ENCODE measurements at places on chromosomes 1 and 21. TPM values are rescaled to one million over a fixed set of nuclear protein-coding genes. Genes with fewer than 3 reads are reported as not detected.

Gene KLHDC7A
- 1.8 TPM for total RNA-seq

Gene C1orf53
- 8.5 TPM for total RNA-seq

Gene LIN28A
- 0.04 TPM for total RNA-seq

Gene OVAAL
- not detected for total RNA-seq

DNA sequence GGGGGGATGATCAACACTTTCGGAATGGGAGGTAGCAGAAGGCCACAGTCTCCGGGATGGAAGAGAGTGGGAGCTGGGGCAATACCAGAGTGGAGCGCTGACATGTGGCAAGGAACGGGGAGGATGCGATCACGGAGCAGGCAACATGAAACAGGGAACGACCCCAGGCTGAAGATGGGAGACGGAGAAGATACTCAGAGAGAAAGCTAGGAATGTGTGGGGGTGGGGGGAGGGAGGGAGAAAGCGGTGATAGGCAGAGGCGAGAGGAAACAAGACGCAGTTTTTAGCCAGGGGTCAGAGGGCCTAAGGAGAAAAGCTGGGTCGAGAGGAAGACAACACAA, 577 bp downstream of the RAB3GAP2 start:
- DNase-seq, result no peak

GRCh38 chr1:174976436-174977108, 23.2 kb upstream of the CACYBP start:
- DNase-seq, result no peak

- DNase-seq, result no peak
Measured at GRCh38 chr1:205930799-205931281, 12.4 kb downstream of the SLC26A9 start.

DNA sequence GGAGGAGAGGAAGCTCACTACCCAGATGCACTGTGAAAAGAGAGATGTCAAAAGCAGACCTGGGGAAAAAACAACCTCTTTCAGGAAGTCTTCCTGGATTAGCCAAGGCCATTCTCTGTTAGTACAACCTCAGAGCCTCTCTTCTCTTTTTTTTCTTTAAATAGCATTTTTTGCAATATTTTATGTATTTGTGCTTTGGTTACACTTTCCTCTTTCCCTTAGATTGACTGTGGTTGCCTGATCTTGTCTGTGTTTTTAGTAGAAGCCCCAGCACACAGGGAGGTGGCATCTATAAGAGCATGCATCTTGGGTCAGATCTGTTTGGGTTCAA, 18.8 kb downstream of the SLC26A9 start:
- no peak for DNase-seq

DNA sequence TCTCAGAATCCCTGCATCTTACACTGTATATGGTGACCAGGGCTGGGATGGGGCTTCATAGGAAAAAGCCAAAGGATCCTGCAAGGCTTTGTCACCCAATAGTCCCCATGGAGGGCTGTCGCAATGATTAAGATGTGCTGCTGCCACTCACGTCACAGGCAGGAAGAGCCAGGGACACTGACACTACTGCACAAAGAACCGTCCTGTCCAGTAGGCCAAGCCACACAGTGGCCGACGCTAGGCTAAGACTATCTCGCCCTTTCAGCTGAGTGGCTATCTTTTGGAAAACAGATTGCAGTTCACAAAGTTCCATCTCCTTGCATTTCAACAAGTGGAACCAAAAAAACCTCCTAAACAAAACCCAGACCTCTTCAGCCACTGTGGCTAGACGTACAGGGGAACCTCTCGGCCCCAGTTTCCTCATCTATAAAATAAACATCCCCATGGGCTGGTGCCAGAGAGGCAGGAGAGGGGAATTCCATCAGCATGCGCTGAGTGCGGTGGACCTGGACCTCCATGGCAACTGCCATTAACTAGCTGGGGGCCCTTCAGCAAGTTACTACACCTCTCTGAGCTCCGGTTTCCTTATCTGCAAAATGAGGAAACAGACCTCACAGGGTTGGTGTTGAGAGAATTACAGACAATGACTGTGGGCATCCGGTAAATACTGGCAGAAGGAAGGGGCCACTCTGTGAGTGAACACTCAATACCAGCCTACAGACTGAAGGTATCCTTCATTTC, 8.7 kb downstream of the CAPZB start:
- DNase-seq, result no peak

GRCh38 chr1:165843304-165843703, 15.9 kb downstream of the UCK2 start:
- DNase-seq, result no peak

DNA sequence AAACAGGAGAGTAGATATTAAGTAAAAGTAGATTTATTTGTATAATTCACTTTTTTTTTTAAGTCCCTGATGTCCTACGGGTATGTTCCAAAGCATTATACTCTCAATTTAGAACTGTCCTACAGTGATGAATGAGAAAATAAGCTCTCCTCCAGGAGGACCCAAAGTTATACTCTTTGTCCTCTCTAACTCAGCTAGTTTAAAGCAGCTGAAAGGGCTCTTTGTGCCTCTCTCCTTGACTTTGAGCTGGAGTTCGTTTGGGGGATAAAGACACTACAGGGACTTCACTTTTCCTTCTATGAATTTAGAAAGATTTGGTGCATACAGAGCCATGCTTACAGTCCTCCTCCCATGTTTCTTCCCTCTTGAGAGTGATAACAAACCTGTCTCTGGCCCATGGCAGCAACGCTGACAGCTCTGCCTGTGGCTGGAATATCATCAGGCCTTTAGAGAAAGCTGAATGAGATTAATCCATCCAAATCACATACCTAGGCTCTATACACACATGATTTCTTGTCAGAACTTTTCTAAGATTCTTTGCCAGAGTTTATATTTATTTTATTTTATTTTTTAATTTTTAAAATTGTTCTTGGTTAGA, 134.3 kb downstream of the PIK3R3 start:
- no peak for DNase-seq

DNA sequence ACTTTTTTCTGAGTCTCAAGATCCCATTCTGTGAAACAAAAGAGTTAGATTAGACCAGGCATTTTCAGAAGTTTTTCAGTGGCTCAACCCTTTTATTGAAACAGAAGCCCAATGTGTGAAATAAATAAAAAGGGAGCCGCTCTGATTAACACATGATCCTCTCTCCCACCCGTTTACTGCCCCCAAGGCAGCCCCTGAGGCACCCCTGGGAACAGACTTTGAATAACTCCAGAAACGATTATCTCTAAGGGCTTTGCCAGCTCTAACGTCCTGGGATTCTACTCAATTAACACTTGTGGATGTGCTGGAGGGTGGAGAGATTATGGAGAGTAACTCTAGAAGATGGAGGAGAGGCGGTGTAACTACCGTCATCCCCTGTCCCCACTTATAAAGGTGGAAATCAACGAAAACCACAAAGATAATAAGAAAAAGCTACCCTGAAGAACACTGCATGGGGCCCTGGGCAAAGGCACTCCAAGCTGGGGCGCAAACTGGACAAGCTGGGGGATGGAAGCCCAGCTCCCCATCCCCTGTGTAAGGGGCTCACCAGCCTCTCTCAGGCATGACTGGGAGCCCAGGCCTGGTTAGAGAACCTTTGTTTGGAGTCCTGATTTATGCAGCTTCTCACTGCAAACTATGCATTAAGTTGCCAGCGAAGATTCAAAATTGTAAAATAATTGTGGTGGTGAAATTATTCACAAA, 39.0 kb upstream of the GRIK3 start:
- no peak for DNase-seq

DNA sequence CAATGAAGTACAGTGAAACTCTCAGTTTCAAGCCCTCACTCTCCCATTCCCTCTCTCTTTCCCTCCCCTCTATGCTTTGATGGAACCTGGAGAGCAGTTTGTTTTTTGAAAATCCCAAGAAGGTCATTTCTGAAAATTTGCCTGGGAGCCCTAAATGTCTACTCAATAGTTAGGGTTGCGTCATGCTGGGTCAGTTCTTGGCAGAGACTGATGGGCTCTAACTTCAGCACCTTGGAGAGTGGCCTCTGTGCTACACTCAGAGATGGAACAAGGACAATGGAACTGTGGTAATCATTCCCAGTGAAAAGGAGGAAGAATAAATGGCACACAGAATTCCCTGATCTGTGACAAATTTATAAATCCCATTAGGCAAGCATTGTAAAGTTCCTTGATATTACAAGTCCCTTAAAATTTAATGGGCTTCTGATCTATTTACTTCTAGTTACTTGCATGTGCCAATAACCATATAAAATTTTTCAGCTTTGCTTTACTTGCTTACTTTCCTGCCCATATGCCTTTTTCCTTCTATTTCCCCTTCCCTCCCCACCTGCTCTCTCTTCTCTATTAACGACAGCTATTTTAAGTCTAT, 182.9 kb upstream of the KCND3 start:
- DNase-seq, result peak; percentile 36

DNA sequence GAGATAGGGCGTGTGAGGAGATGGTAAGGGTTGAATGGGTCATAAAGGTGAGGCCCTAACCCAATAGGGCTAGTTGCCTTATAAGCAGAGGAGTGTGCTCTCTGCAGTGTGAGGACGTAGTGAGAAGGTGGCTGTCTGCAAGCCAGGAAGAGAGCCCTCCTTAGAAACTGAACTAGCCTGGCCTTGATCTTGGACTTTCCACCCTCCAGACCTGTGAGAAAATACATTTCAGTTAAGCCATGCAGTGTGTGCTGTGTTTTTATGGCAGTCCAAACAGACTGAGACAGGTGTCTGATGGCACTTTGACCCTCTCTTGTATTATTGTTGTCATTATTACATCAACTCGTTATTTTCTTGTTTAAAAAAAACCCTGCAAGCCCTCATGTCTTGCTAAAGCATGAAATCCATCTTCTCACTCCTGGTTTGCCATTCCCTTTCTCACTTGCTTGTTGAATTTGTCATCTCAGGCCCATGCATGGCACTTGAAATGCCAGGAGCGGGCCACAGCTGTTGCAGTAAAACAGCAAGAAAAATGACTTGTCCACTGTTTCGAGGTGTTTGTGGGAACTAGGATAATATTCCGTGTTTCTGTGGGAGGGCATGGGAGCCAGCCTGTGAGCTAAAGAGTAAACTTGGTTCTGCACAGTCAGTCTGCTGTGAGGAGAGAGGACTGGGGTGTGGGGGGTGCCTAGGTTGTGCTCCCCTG, 78.6 kb downstream of the STUM start:
- no peak for DNase-seq

DNA sequence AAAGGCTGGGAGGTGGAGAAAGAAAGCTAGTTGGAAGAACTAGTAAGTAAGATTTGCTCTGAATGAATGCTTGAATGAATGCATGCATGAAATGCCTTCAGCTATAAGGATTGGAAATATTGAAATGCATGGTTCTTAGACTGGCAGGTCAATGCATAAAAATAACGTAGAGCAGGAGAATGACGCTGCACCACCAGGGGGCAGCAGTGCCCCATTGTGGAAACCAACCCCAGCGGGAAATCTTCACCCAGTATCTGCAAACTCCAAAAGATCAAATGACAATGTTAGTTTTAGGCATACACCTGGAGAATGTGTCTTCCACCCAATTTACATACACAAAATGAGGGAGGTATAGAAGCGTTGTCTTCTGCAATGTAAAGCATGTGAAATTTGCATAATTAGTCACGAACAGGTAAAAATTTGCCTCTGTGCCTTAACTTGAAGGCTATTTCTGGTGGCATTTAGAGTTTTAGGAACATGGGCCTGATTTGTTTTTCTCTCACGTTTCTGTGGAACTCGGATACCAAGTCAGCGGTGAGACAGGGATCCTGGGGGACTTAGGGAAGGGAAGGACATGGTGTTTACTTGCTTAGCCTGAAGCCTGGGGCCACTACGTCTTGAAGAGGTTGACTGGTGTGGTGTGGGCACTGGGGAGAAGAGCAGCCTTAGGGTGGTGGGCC, 78.6 kb downstream of the HHAT start:
- peak; percentile 15 for DNase-seq

- DNase-seq, result no peak
Measured at GRCh38 chr1:241332987-241333386, 24.0 kb downstream of the RGS7 start.

GRCh38 chr1:29081201-29081600, 42.5 kb downstream of the TMEM200B start:
- no peak for DNase-seq

DNA sequence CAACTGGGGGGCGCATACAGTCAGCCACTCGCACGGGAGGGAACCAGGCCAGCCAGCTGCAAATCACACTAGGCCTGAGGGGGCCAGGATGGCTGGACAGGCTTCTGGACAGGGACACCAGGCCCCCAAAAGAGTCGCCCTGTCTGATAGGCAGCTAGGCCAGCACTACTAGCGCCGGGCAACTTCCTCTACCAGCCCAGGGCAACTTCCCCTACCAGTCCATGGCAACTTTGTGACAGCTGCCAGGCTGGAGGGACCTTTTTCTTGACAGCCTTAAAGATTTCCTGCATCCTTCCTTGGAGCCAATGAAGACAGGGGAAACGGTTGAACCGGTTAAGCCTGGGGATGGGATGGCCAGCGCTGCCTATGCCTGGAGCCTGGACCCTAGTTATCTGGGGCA, 5.1 kb downstream of the IFFO2 start:
- no peak for DNase-seq

GRCh38 chr1:14926818-14927575, 226.6 kb upstream of the TMEM51 start:
- DNase-seq, result peak; percentile 17

GRCh38 chr1:228794810-228795209, 59.5 kb downstream of the RHOU start:
- no peak for DNase-seq

Measured in HepG2 (cell line).